ENCODE measurements at places on chromosomes 12 and 14.

GRCh38 chr12:115322275-115322674 lies 638.3 kb upstream of the TBX3 start:
- DNase-seq, result no peak

GRCh38 chr12:9334041-9334692 lies 126.0 kb upstream of the PZP start:
- no peak for DNase-seq

DNA sequence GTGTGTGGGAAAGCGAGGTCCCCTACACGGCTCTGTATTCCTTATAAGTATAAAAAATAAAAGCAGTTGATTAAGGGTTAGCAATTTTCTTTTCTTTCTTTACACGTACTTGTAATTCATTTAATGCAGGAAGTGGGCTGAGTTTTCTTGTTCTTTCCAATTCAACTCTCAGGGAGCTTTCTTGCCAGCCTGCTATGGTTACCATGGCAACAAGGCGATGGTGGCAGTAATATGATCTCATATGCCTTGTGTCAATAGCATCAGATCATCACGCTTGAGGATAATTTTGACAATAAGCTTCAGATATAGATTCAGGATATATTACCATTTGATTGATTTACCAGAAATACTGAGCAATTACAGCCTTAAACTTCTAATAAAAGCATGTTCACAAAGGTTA lies 466.5 kb downstream of the APAF1 start:
- no peak for DNase-seq

GRCh38 chr12:69168363-69168762 lies 71.0 kb upstream of the CPSF6 start:
- no peak for DNase-seq

DNA sequence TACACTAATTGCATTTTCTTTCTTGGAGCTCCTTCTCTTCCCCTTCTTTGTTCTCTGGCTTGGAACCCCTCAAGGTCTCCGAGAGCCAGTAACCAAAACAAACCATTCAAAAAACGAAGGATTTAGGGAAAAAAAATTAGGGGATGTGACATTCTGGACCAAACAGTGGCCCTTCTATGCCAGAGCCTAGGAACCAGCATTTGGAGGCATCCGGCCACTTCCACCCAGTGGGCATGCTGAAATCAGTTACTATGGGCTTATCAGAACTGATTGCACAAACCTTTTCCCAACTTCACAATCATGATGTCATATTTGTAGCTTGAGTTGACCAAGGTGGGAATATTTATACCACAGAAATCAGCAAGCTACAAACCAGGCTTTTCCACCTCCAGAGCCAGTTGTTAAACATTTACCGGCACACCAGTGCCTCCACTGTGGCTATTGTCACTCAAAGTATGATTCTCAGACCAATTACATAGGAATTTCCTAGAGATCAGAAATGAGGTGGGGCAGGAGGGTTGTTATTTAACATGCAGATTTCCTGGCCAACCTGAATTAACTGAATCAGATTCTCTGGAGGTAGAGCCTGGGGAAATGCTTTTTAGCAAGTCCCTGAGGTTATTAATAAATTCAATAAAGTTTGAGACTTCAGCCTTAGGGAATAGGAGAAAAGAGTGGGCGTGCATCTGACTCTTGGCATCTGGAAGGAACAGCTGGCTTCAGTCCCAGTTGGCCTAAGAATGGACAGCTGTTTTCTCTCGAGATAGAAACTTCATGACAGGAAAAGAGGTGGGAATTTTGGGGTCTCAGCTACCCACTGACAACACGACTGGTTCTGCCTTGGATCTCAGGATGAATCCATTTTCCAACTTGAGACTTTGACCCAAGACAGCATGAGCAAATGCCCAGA lies 273.9 kb downstream of the ZFP36L1 start:
- peak; percentile 58 for DNase-seq

GRCh38 chr12:2443776-2444175 lies 351.0 kb upstream of the FKBP4 start:
- no peak for DNase-seq

DNA sequence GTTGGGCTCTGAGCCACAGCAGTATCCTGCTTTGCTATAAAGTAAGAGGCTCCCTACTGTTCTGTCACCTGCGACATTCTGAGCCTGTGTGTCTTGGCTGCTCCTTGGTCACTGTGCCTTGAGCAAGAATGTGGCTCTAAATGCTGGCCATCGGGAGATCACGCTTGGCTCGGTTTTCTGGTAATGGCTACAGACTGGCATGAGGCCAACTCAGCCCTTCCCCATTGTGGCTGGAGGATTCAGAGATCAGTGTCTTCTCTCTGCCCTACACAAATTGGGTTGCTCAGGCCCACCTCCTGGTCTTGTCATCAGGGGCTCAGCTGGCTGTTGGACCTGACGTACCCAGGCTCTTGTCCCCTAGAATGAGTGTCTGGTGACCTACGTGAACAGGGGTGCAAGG lies 94.5 kb downstream of the PLXNC1 start:
- DNase-seq, result no peak

- no peak for DNase-seq
These were observed 103.8 kb downstream of the OSBPL8 start for GRCh38 chr12:76455582-76456345.

- no peak for DNase-seq
These were observed 49.8 kb downstream of the RIN3 start for GRCh38 chr14:92563359-92563758.

DNA sequence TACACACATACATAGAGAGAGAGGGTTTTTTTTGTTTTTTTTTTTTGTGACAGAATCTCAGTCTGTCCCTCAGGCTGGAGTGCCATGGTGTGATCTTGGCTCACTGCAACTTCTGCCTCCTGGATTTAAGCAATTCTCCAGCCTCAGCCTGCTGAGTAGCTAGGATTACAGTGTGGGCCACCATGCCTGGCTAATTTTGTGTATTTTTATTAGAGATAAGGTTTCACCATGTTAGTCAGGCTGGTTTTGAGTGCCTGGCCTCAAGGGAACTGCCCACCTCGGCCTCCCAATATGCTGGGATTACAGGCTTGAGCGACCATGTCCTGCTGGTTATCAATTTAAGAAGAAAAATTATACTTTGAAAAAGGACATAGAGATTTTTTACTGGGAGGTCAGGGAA lies 710.6 kb downstream of the SLC6A15 start:
- DNase-seq, result no peak

GRCh38 chr12:29883525-29883924 lies 99.8 kb upstream of the TMTC1 start:
- DNase-seq, result no peak

- DNase-seq, result no peak
These were observed 2.1 kb downstream of the DNAJC22 start for GRCh38 chr12:49348781-49349180.

DNA sequence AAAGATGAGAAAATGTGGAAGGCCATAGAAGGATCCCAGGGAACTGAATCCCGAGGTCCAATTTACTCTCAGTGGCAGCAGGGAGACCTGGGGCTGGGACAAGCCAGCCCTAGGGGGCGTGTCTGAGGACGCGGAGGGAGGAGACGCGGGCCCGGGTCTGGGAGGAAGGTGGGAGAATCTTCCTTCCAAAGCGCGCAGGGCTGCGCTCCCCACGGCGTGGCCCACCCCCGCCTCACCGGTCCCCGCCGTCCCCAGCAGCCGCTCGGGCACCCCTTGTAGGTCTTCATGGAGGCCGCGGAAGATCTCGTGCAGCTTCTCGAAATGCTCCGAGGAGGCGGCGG lies 323 bp downstream of the VTI1B start:
- DNase-seq, result peak; percentile 82

GRCh38 chr14:58200846-58201245 lies 897 bp downstream of the ACTR10 start:
- DNase-seq, result no peak

GRCh38 chr14:51317373-51317772 lies 77.3 kb downstream of the TMX1 start:
- DNase-seq, result no peak

DNA sequence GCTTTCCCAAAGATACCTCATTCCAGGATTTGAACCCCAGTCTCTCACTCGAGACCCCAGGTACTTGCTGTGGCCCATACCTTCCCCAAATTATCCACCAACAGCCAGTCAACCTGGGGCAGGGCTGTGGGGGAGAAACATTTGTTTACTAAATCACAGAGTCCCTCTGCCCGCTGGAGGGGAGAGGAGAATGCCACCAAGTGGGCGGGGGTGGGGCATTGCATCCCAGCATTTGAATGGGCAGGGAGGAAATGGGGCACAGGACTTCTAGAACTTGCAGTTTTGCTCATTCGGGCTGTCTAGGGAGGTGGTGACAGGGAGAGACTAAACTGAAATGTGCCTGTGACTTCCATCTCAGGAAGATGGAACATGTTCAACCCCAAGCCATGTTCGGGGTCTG lies 10.9 kb upstream of the SERPINA9 start:
- DNase-seq, result no peak

- DNase-seq, result no peak
These were observed 7.2 kb upstream of the FNTB start for GRCh38 chr14:64979336-64980074.

- no peak for DNase-seq
These were observed 11.1 kb upstream of the CLMN start for GRCh38 chr14:95330591-95331370.

DNA sequence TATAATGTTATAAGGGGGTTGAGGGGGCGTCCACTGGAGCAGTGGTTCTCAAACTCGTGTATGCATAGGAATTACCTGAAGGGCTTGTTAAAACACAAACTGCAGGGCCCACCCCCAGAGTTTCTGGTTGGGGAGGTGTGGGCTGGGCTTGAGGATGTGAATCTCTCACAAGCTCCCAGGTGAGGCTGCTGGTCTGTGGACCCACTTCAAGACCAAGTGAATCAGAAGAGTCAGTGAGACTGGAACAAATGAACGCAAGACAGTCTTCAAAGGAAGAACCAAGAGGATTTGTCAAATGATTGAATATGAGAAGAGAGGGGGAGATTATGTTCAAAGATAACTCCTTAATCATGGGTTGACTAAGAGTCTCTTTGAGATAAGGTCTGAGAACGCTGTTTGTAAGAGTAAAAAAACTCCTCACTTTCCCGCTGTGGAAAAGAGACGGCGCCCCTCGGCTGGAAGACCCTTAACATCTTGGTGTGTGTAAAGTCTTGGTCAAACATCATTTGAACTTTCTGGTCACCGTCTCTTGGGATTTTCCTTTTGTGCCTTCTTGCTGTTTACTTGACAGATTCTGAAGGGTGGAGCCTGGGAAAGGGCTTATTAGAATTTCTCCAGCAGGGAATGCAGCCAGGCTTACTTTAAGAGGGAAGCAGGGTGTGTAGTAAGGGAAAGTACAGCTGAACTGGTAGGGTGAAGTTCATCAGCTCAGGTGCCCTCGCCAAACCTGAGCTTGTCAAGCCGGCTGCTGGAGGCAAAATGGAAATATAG lies 5.3 kb upstream of the FOXN3 start:
- DNase-seq, result no peak

DNA sequence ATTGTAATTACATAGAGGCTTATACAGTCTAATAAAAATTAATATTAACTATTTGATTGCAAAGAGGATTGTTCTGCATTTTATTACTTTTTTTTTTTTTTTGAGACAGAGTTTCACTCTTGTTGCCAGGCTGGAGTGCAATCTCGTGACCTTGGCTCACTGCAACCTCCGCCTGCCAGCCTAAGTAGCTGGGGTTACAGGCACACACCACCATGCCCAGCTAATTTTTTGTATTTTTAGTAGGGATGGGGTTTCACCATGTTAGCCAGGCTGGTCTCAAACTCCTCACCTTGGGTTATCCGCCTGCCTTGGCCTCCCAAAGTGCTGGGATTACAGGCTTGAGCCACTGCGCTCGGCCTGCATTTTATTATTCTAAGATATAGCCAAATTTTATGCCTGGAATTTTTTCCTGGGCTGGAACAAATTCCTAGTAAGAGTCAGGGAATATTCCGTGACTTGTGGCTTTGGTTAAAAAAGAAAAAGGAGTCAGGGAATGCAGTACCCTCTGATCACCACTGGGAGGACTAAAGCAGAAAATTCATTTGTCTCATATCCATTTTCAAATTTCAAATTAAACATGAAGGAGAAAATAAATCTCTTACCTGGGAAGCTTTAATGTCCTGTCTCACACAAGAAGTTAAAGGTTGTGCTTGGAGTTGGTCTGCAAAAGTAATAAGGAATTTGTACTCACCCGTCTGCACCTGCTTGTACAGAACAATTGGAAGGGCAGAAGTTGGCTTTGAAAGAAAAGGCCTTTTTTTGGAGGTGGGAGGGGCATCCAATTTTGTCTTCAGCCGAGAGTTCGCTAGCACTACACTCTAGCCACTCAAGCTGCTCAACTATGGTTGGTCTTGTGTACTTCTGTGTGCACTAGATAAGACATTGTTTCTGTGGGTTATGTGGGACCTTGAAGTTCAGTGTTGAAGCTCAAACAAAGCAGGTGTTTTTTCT lies 8.7 kb downstream of the MARK3 start:
- DNase-seq, result no peak

DNA sequence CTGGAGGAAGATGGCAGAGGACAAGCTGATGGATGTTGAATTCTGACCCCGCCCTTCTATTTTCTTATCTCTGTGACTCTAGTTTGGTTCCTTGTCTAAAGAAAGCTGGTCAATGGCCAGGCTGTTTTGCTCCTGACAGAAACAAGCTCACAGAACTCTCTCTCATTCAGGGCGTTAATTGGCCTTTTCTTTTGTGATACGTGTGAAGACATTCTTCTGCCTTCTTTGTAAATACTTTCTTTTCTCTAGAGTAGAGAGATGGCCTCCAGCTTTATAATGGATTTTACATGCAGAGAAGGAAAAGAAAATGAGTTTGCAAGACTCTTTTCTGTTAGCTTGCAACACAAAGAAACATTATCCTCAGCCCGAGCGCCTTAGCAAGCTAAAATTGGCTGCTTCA lies 492.2 kb upstream of the CCDC196 start:
- DNase-seq, result no peak

DNA sequence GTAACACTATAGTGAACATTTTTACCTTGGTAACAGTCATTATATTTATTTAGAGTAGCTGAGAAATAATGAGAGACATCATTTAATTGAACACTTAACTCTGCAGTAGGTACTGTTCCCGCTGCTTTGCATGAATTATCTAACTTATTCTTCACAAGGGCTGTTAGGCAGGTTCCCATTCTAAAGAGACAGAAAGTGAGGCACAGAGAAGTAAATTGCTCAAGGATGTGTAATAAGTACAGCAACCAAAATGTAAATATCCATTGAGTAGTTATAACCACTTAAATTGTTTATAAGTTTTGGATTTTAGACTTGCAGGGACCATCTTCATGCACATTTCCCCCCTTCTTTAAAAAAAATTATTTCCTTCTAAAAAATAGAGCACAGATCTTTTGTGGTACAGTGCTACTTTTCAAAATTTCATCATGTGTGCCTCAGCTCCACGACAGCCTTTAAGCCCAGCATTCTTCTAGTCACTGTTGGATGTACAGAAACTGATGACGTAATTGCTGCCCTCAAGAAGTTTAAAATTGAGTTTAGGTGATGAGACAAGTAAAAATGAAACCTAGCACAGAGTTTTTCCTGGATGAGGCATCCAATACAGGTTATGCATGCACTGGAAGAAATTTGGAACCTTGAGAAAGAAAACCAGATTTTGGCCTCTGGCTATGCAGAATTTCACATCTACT lies 6.0 kb upstream of the MANSC4 start:
- DNase-seq, result no peak

- no peak for DNase-seq
These were observed 154.9 kb downstream of the ASCL4 start for GRCh38 chr12:107929436-107929835.

Measured in right hindlimb (tissue), 1 donor.